Osteocyte (in vitro differentiated cells): ENCODE measurements at places on chromosomes 6 and 20.
A peak's percentile ranks its signal among the peaks of the same experiment; 100 is the strongest.

- DNase-seq, result no peak
Measured at GRCh38 chr6:150560004-150560883, 39.4 kb upstream of the PLEKHG1 start.

GRCh38 chr20:32546918-32547752, 38.0 kb downstream of the NOL4L start:
- DNase-seq, result no peak

- no peak for DNase-seq
Measured at GRCh38 chr6:25042984-25043725, 107.4 kb upstream of the RIPOR2 start.

GRCh38 chr6:148724428-148724827, 22.4 kb upstream of the UST start:
- no peak for DNase-seq

DNA sequence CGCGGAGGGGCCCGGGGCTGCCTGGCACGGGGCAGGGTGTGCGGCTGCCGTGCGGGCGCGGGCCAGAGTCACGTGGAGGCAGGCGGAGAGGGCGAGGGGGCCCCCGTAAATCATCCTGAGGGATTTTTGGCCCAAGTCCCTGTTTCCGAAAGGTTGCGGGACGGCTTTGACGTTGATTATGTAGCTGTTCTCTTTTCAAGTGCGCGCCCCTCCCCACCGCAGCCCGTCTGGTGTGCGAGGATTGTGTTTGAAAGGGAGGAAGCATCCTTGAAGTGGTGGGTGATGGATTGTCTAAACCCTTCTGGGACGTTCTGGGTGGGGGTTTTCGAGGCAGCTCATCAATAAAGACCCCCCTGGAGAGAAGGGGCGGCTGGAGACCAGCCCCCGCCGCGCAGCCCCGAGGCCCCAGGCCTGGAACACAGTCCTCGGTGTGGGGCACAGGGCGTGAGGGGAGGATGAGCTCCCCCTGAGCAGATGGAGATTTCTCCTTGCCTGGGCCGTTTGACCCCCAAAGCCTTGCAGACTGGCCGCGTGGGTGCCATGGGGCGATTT, 7.0 kb upstream of the FOXF2 start:
- DNase-seq, result peak; percentile 76

- DNase-seq, result no peak
Measured at GRCh38 chr20:11266571-11266970, 592.8 kb upstream of the JAG1 start.

DNA sequence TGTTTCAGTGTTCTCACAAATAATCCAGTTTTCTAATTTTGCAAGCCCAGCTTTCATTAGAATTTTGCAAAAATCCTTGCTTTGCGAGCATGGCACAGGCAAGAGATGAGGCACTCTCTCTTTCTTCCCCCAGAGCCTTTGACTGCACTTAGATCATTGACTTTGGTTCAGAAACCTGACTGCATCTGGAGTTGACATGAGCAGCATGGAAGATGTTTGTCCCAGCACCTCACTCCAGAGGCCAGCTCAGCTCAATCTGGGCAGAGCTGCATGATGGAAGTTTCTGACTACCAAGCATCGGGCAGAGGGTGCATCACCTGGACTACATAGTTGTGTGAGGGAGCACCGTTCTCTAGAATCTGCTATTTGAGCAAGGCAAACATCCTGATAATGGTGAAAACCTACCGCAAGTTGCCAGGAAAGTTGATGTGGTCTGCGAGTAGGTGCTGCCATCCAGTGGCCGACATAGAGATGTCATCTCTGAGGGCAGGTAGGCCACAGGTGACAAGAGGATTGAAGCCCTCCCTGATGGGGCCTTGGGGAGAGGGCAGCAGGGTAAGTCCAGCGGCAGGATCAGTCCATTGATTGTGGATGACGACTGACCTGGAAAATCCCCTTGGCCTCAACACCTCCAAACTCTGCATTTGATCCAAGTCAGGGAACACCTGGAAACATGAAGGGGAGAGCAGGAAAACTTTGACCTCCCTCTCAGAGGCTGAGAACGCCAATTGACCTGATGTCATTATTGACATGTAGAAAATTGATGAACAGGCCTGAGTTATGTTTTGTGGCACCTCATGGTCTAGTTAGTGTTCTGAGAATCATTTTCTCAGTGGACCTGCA, 3.8 kb upstream of the LPA start:
- no peak for DNase-seq

DNA sequence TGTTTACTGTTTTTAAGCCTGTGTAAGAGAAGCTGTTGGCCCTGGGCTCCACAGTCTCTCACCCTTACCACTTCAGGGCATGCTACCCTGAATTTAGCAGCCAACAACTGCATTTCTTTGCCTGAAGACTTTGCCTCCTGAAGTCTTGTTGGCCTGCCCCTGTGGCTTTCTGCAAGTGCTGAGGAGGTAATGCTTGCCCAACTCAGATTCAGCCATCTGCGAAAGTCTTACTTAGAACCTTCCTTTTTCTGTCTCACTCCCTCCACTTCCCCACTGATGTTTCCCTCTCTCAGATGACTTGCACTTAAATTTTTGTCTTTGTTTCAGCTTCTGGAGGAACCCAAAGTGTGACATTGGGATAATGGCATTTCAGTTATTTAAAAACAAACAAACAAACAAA, 11.8 kb upstream of the IBTK start:
- no peak for DNase-seq

GRCh38 chr20:23583526-23583925, 15.2 kb upstream of the CST9L start:
- no peak for DNase-seq

DNA sequence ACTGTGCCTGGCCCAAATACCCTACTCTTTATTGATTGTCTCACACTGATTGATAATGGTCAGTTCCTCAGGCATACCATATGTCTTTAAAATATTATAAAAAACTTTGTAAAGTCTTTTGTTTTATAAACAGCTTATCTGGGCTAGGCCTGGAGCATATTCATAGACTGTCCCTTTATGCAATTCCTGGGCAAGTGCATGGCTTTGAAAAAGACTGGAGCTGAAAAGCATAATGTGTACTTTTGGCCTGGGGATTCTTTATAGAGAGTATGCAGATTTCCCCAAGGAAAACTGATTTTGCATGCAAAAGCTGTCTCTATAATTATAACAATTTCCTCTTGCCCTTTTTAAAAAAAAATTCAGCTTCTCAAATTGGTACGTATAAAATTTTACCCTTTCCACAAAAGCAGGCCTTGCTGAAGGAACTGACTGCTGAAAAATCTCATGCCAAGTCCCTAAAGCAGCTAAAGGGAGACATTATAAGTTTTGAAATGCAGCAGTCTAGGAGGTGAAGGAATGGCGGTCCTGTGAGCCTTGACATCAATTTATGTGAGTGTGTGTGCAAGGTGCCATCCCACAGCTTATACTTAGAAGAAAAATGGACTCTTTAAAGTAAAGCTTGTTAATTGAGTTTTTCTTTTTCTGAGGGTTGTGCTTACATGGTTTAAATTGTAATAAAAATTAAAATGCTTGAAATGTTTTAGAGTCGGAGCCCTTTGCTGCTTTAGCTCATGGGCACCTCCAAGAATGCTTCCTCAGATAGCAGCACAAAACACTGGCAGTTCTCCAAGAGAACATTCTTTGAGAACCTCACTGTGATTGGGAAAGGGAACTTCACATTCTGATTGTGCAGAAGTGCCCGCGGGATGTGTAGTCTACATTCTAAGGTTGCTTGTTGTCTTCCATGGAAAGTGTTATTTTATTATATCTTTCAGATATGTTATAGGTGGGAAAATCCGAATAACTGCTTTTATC, 43.9 kb downstream of the PLCB4 start:
- no peak for DNase-seq

DNA sequence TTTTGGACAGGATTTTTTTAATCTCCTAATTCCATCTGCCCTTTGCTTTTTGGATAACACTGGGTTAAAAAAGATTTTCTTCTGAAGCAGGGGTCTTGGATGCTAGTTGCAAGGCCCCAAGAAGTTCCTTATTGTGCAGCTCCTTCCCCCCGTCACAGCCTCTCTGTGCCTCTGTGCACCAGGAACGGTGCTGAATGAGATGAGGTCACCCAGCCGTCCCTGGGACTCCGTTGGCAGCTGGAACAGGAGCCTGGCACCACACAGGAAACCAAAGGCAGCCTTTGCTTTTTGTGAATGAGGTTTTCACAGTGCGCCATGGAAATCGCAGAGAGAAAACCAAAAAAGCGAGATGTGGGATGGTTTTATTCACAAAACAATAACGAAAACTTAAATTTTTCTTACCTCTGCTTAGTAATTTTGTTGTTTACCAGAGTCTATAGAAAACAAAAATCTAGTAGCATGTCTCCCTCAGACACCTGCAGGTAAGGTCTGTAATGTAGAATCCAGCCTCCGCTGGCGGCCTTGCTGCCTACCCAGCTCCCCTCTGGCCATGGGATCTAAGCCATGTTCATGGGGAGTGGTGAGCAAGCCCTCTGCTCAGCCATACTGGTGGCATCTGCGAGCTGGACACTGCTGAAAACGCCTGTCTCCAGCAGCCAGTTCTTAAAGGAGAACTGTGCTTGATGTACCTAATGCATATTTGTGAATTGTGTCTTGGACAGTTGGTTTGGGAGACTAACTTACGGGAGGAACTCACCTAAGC, 40.4 kb upstream of the SYNJ2 start:
- no peak for DNase-seq

DNA sequence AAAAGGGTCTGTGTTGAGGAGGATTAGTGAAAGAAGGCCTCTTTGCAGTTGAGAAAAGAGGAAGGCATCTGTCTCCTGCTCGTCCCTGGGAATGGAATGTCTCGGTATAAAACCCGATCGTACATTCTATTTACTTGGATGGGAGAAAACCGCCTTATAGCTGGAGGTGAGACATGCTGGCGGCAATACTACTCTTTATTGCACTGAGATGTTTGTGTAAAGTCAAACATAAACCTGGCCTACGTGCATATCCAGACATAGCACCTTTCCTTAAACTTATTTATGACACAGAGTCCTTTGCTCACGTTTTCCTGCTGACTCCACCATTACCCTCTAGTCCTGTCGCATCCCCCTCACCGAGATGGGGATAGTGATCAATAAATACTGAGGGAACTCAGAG, 4.5 kb downstream of the TDP2 start:
- no peak for DNase-seq

- DNase-seq, result no peak
Measured at GRCh38 chr6:14146506-14147096, 29.0 kb downstream of the CD83 start.

DNA sequence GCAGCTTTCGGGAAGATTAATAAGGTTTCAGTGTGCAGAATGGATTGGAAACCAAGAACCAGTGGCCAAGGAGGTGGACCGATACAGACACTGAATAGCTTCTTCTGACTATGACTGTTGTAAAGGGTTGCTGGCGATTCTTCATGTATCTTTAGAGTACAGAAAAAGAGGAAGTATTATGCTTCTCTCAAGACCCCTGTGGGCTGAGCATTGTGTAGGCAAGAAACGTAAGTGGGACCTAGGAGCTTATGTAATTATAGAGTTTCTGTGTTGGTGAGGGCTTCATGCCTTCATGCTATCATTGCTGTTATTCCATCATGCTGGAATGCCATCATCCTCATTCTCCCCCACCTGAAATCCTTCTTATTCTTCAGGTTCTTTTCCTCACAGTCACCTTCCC, 105.4 kb upstream of the AKIRIN2 start:
- DNase-seq, result no peak

DNA sequence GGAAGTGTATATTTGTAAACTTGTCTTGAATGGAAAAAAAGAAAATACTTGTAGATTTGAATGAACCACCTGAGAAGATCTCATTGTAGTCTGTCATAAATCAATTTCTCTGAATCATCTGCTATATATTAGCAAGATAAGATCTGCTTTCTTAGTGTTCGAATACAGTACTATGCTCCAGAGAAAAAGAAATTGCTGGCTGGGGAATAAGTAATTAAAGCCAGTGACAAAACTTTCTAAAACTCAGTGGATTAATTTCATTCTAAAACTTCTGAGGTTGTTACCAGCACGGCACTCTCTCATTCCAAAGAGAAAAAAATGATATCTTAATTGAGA, 22.4 kb upstream of the MROH8 start:
- DNase-seq, result no peak

GRCh38 chr6:151425561-151425960, 26.4 kb downstream of the RMND1 start:
- no peak for DNase-seq

GRCh38 chr6:5294392-5295211, 33.3 kb downstream of the FARS2 start:
- no peak for DNase-seq

GRCh38 chr6:82712389-82712788, 348.8 kb downstream of the TPBG start:
- DNase-seq, result no peak

DNA sequence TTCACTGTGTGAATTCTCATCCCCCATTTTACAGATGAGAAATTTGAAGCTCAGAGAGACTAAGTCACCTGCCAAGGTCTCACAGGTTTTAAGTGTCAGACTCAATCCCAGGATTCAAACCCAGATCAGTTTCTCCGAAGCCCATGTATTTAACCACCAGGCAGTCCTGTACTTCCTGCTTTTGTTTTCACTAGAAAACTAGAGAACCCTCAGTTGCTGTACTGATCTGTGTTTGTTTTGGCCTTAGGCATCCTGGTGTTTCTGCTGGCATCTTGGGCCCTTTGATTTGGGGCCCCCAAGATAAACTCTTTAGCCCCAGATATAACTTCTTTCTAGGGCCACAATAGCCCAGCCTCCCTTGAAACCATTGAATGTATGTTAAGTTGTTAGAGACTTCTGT, 36.5 kb downstream of the PPP1R16B start:
- DNase-seq, result no peak
